ENCODE measurements at places on chromosomes 5 and 9. TPM values are rescaled to one million over a fixed set of nuclear protein-coding genes. Genes with fewer than 3 reads are reported as not detected.

Gene ABHD17B
- 38.3 TPM for total RNA-seq

Gene RETREG1
- 8.0 TPM for total RNA-seq

Gene BTNL3
- total RNA-seq = not detected

Gene ZNF462
- 102 TPM for total RNA-seq

Gene IRX2
- 6.0 TPM for total RNA-seq

Gene OSMR
- 0.19 TPM for total RNA-seq

Gene RANBP17
- 32.8 TPM for total RNA-seq

Gene PCDHA9
- 3.8 TPM for total RNA-seq

Gene ADAMTSL2
- total RNA-seq = 0.14 TPM

Gene ABCA1
- 34.1 TPM for total RNA-seq

Gene PCDHA4
- total RNA-seq = 27.8 TPM

Gene ZNF484
- total RNA-seq = 12.0 TPM

DNA sequence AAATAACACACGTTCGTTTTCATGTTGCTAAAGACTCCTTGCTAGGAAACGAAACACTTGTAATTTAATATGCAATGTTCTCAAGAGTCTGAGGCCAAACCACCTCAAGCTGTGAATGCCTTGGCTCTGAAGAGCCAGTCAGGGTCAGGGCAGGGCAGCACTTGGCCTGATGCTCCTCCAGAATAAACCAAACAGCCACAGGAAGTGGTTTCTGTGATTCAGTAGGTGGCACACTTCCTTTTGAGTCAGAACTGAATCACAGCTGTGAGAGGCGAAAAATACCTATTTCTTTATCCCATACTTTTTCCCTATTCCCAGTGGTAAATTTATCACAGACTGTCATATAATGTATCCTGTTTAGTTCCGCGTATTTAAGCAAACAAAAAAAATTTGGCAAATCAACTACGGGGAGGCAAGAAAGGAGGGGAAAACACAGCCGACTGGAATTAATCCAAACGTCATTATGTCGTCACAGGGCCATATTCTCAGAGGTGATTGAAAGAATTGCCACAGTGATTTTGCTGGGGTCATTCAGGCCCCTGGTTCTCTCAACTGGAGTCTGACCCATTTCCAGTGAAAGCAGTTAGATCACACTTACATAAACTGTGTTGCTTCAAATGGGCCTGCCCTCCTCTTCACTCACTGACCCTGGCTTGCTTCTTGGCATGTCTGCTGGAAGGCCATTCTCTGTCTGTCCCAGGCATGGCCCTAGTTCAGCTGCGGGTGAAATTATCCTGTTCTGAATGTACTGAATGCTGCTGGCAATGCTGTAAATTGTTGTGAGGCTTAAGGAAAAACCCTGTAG, 71.2 kb downstream of the ARRDC3 start:
- H3K27me3 ChIP-seq = no peaks in the 10 kb centered on the region
- no peak overlapping the region for H3K27ac ChIP-seq
- H3K4me3 ChIP-seq = no peak overlapping the region
- no peak for DNase-seq
- H3K4me1 ChIP-seq = no peaks in the 10 kb centered on the region
- no peaks in the 10 kb centered on the region for H3K36me3 ChIP-seq

DNA sequence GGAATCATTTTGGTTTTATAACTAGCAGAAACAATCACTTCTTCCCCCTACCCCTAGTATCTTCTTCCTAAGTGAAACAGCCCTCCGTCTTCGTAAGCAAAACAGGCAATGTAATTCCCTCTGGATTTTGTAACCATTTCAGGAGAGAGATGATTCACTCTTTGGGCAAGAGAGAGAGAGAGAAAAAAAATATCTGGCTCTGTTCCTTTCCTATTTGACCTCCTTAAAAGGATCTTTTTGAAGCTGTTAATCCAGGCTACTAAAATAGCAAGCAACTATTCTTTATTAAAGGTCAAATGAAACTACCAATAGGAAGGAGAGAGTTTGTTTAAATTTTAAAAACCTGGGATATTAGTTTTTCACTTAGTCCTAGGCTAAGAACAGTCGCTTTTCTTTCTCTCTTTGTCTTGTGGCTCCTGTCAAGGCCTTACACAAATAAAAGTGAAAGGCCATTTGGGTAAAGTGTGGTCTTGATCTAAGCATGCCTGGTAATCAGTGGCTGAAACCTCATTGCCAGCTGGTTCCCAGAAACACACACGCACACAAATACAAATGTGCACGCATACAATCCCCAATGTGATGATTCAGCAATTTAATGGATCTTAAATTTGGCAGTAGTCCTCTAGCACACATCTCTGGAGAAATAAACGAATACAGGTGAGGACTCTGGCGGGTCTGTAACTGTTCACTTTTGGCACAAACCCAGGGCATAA, 70.2 kb downstream of the PRUNE2 start:
- no peaks in the 10 kb centered on the region for H3K4me1 ChIP-seq
- H3K27ac ChIP-seq = no peak overlapping the region
- peaks cover 10% of the 10 kb centered on the region for H3K27me3 ChIP-seq

GRCh38 chr5:1652873-1653697, 129.3 kb upstream of the LPCAT1 start:
- H3K4me1 ChIP-seq = no peaks in the 10 kb centered on the region
- DNase-seq = no peak
- no peak overlapping the region for H3K4me3 ChIP-seq
- H3K36me3 ChIP-seq = no peaks in the 10 kb centered on the region
- H3K27me3 ChIP-seq = peaks cover 62% of the 10 kb centered on the region

GRCh38 chr5:72244862-72245371, 75.1 kb downstream of the MRPS27 start:
- peaks cover 2% of the 10 kb centered on the region for H3K27me3 ChIP-seq
- no peak for DNase-seq
- no peak overlapping the region for H3K4me3 ChIP-seq

- no peaks in the 10 kb centered on the region for H3K36me3 ChIP-seq
- no peak overlapping the region for H3K4me3 ChIP-seq
- no peak for DNase-seq
- no peak overlapping the region for H3K27ac ChIP-seq
- peaks cover 1% of the 10 kb centered on the region for H3K4me1 ChIP-seq
Measured at GRCh38 chr9:15873573-15874177, 320.8 kb downstream of the CCDC171 start.

DNA sequence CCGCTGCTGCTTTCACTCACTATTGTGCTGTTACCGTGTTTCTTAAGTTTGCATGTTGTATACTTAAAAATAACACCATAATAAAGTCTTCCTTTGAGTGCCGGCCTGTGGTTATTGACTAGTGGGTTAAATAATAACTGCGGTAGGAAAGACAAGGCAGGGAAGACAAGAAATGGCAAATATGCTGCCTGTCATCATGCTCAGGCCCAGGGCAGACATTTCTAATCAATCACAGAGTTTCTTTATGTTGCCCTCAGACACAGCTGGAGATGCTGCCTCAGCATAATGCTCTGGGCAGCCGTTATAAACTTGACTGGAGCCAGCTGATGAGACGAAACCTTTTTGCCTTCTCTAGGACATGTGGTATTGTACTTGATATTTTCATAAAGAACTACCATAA, 215.0 kb downstream of the GAPVD1 start:
- H3K4me3 ChIP-seq = no peak overlapping the region
- H3K27me3 ChIP-seq = no peaks in the 10 kb centered on the region
- DNase-seq = no peak
- peak overlapping the region; percentile 81 for H3K27ac ChIP-seq
- H3K36me3 ChIP-seq = peaks cover 12% of the 10 kb centered on the region

GRCh38 chr5:143992496-143992895, 178.0 kb downstream of the YIPF5 start:
- no peaks in the 10 kb centered on the region for H3K4me1 ChIP-seq
- H3K27me3 ChIP-seq = peaks cover 4% of the 10 kb centered on the region
- H3K36me3 ChIP-seq = no peaks in the 10 kb centered on the region
- no peak for DNase-seq
- no peak overlapping the region for H3K27ac ChIP-seq
- no peak overlapping the region for H3K4me3 ChIP-seq

GRCh38 chr5:14920121-14920520, 48.5 kb upstream of the ANKH start:
- H3K36me3 ChIP-seq = no peaks in the 10 kb centered on the region
- no peak for DNase-seq
- no peak overlapping the region for H3K27ac ChIP-seq
- H3K4me3 ChIP-seq = no peak overlapping the region

- H3K27ac ChIP-seq = no peak overlapping the region
- H3K27me3 ChIP-seq = peaks cover 12% of the 10 kb centered on the region
- no peaks in the 10 kb centered on the region for H3K4me1 ChIP-seq
- H3K36me3 ChIP-seq = no peaks in the 10 kb centered on the region
- H3K4me3 ChIP-seq = no peak overlapping the region
Measured at GRCh38 chr5:146079695-146080373, 25.5 kb downstream of the PLAC8L1 start.

DNA sequence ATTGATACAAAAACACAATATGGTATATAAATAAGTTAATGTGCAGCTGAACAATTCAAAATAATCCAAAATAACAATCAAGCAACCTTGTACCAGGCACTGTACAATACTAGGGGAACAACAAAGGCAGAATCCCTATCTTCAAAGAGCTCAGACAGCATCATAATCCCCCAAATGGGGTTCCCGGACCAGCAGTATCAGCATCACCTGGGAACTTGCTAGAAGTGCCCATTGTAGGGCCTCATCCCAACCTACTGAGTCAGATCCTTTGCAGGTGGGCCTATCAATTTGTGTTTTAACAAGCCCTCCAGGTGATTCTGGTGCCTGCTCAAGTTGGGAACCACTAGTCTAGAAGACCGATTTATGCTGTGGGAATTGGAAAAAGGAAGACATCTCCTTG, 27.1 kb downstream of the SLIT3 start:
- no peak for DNase-seq
- peaks cover 7% of the 10 kb centered on the region for H3K4me1 ChIP-seq

DNA sequence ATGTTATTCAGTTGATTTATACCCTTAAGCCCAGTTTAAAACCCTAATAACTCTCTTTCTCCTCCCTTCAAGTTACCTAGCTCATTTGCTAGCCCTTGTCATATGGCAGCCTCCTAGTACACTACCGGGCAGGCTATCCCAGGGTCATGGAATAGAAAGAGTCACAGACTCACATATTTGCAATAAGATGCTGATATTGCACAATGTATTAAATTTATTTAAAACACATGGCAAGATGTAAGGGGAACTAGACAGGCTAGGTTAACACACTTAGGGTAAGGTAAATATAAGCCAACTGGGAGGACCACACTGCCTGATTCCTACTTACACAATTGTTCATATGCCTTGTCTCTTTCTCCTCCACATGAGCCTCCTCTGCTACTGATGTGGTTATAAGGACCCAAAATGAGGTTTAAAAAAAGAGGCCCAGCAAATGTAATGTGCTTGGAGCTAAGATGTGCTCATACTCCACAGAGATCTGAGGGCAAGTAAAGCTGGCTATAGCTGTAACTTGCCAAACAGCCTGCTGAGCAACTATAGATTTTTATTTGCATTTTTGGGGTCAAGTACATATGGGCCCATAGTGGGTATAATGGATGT, 130.0 kb downstream of the ENC1 start:
- no peaks in the 10 kb centered on the region for H3K36me3 ChIP-seq
- no peak overlapping the region for H3K27ac ChIP-seq
- H3K4me1 ChIP-seq = peaks cover 34% of the 10 kb centered on the region
- no peak for DNase-seq
- no peaks in the 10 kb centered on the region for H3K27me3 ChIP-seq
- no peak overlapping the region for H3K4me3 ChIP-seq

DNA sequence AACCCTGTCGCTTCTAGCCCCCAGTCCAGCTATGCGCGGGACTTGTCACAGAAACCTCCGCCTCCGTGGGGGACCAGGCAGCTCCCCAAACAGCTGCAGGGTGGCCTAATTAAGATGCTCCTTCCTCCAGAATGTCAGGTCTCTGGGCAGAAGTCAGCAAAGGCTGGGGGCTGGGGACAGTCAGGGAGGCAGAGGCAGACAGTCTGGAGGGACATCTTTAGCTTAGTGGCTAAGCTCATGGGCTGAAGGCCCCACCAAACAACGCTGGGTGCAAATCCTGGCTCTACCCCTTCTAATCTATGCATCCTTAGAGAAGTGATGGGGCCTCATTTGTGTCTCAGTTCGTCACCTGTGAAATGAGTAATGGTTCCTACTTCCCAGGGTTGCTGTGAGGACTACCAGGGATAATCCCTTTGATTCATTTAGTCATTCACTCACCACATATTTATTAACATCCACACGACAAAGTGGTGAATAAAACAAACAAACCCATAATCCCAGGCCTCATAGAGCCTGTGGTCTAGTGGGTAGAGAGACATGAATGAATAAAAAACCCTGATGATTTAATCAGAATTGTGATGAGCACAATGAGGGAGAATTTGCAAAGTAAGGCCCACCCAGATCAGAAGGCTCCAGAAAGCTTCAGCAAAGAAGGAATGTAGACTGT, 20.2 kb upstream of the MED27 start:
- H3K36me3 ChIP-seq = no peaks in the 10 kb centered on the region
- H3K4me1 ChIP-seq = peaks cover 3% of the 10 kb centered on the region
- no peak overlapping the region for H3K4me3 ChIP-seq
- DNase-seq = no peak

DNA sequence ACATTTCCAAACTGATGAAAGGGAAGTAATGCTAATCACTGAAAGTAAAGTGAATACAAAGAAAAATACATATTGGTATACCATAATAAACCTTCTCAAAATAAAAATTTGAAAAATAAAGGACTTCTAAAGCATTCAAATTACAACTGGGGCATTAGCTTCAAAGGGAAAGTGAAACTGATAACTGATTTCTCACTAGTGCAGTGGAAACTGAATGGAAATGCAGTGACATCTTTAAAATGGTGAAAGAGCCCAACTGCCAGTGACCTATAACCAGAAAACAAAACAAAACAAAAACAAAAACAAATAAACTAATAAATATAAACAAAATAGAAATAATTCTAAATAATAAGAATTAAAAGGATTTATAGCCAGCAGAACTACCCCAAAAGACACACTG, 297.5 kb upstream of the GRIN3A start:
- no peaks in the 10 kb centered on the region for H3K27me3 ChIP-seq
- no peak for DNase-seq
- no peak overlapping the region for H3K27ac ChIP-seq
- H3K36me3 ChIP-seq = no peaks in the 10 kb centered on the region

- H3K36me3 ChIP-seq = no peaks in the 10 kb centered on the region
- DNase-seq = no peak
- peaks cover 23% of the 10 kb centered on the region for H3K4me1 ChIP-seq
- H3K27ac ChIP-seq = peak overlapping the region; percentile 98
Measured at GRCh38 chr9:104748359-104749031, 1.0 kb downstream of the NIPSNAP3A start.
